ENCODE measurements at places on chromosomes 16 and 17.

- no peak for DNase-seq
Measured at GRCh38 chr17:75237100-75238014, 24.0 kb downstream of the GGA3 start.

DNA sequence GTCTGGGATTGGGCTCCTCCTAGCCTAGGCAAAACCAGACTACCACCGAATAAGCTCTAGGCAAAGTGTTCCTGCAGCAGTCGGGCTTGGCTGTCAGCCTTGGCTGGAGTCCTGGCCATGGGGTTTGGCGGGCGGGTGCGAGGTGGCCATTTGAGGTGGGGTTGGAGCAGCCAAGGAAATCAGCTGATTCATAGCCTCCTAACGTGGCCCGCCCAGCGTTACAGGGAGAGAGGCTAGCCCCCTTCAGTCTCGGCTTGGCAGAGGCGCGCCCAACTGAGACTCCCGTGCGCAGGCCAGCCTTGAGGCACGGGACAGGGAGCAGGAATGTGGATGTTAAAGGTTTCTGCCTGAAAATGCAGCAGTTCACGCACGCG, 1.9 kb downstream of the PMP22 start:
- DNase-seq: peak; percentile 80

GRCh38 chr17:55281649-55282378, 17.1 kb downstream of the HLF start:
- DNase-seq: no peak

- DNase-seq: no peak
Measured at GRCh38 chr16:86781046-86781445, 202.7 kb downstream of the FOXL1 start.
